ENCODE measurements at places on chromosomes 1 and 21.
A peak's percentile ranks its signal among the peaks of the same experiment; 100 is the strongest.

GRCh38 chr1:26005434-26006105 lies 7.7 kb upstream of the PAFAH2 start:
- DNase-seq: no peak

GRCh38 chr21:34946385-34946840 lies 102.7 kb downstream of the RUNX1 start:
- DNase-seq: no peak

GRCh38 chr1:216700779-216701178 lies 22.4 kb downstream of the ESRRG start:
- DNase-seq: no peak

- DNase-seq: no peak
Measured at GRCh38 chr1:204530932-204531331, 14.7 kb downstream of the MDM4 start.

- peak; percentile 81 for DNase-seq
Measured at GRCh38 chr1:219798283-219799030, 129.9 kb downstream of the SLC30A10 start.

DNA sequence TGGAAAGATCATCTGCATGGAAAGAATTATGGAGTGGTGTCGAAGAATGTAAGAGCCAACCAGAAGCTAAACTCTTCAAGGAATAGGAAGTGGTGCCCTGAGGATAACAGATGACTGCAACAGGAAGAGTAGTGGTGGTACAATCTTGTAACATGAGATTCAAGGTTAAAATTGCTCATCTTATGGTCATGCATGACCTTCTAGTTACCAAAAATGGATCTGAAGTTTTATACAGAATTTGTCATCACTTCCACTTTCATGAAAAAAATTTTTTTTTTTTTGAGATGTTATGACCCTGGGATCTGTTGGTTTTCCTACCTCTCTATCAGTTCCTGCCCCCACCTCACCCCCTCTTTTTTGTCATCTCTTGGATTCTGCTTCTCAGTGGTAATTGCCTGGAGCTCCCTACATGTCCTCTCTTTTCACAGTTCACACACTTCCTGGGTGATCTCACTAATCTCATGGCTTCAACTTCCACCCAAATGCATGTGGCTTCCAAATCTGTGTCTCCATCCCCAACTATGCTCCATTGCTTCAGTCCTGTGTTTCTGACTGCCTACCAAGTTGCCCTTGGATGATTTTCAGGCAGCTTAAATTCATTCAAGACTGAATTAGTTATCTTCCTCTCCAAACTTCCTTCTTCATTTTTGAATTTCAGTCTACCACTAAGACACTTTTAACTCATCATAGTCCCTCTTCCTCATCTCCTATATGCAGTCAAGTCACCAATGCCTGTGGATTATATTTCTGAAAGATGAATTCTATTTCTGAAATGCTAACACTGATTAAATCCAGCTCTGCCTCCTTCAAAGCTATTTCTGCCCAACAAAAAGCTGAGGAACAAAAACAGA lies 48.4 kb downstream of the SLAMF6 start:
- no peak for DNase-seq

GRCh38 chr1:11284784-11285183 lies 11.8 kb downstream of the UBIAD1 start:
- no peak for DNase-seq

All from fibroblast of skin of right biceps (primary cell).